Activated T-cell treated with anti-CD3 and anti-CD28 coated beads, Interleukin-2, amount 50 U/mL, for 72 hours (primary cell): ENCODE measurements at places on chromosomes 11 and 22. TPM values are rescaled to one million over a fixed set of nuclear protein-coding genes. Genes with fewer than 3 reads are reported as not detected.
A peak's percentile ranks its signal among the peaks of the same experiment; 100 is the strongest.

DNA sequence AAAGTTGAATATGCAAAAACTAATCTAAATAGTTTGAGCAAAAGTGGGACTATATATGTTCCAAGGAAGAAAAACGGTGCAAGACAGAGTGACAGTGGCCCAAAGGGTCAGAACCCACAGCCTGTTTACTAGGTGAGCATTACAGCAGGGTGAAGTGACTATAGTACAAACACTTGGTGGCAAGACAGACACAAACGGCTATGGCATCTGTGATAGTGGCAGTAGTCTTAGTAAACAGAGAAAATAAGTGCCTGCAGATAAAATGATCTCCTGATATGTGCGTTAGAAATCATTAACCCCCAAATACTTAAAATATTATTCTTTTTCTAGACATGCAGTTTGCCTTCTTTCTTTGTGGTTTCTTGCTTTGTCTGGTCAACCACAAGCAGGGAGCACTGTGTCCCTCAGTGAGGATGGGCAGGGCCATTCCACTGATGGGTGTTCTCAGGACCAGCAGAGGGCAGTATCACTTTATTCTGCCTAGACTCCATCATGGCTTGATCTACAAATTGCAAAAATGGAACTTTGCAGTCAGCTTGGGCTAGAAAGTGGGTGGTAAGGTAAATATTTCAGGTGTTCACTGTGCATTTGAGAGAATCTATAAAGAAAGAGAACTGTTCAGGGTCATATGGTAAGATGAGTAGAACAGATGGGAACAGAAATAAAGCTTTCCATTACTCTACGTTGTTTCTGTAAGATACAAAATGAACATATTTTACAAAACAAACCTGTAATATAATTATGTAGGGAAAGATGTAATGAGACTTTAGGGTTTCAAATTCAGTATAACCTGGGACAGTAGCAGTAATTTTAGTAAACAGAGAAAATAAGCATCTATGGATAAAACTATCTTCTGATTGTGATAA, 198.2 kb downstream of the SWAP70 start:
- DNase-seq = peak; percentile 60

DNA sequence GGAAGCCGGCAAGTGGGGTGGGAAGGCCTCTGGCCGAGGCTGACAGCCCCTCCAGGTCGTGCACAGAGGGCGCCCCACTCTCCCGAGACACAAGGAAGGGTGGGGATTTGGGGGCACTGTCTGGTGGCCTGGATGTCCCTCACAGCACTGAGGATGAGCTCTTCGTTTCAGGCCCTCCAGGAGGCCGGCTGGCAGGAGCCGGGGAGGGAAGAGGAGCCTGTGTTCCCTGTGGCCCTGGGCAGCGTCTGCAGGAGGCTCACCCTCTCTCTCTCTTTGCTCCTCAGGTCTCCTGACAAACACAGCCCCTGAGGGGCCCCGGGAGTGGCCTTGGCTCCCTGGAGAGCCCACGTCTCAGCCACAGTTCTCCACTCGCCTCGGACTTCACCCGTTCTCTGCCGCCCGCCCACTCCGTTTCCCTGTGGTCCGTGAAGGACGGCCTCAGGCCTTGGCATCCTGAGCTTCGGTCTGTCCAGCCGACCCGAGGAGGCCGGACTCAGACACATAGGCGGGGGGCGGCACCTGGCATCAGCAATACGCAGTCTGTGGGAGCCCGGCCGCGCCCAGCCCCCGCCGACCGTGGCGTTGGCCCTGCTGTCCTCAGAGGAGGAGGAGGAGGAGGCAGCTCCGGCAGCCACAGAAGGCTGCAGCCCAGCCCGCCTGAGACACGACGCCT, 1078.0 kb downstream of the BRD1 start:
- DNase-seq = no peak

The NAALAD2 gene
- total RNA-seq = not detected

DNA sequence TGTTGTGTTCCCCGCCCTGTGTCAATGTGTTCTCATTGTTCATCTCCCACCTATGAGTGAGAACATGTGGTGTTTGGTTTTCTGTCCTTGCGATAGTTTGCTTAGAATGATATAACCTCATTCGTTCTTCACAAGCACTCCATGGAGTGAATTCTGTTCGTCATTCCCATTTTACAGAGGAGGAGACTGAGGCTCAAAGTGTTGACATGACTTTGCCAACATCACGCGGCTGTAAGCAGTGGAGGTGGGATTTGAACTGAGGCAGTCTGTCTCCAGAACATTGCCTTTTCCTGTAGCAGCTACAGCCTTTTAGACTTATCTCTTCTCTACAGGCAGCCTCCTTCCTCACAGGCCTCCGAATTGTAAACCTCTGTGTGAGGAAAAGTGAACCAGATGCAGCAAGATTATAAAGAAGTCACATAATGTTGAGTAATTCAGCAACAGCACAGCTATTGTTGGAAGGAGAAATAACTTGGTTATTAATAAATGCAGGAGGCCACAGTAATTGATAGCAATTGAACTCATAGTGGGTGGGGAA, 74.6 kb downstream of the MYO18B start:
- no peak for DNase-seq
